LHCN-M2 (cell line): ENCODE measurements at places on chromosomes 12 and 14. TPM values are rescaled to one million over a fixed set of nuclear protein-coding genes. Genes with fewer than 3 reads are reported as not detected.
A peak's percentile ranks its signal among the peaks of the same experiment; 100 is the strongest.

- peak; percentile 91 for DNase-seq
Measured at GRCh38 chr12:64893961-64894360, 69.5 kb downstream of the TBC1D30 start.

GRCh38 chr14:65482757-65483438 is 70.4 kb downstream of the FUT8 start:
- no peak for DNase-seq

GRCh38 chr14:66600416-66600815 is 92.5 kb downstream of the GPHN start:
- DNase-seq = peak; percentile 14

GRCh38 chr14:23005451-23006187 is 4.3 kb downstream of the C14orf93 start:
- DNase-seq = peak; percentile 11

GRCh38 chr12:33596061-33596460 is 156.4 kb upstream of the SYT10 start:
- peak; percentile 15 for DNase-seq

DNA sequence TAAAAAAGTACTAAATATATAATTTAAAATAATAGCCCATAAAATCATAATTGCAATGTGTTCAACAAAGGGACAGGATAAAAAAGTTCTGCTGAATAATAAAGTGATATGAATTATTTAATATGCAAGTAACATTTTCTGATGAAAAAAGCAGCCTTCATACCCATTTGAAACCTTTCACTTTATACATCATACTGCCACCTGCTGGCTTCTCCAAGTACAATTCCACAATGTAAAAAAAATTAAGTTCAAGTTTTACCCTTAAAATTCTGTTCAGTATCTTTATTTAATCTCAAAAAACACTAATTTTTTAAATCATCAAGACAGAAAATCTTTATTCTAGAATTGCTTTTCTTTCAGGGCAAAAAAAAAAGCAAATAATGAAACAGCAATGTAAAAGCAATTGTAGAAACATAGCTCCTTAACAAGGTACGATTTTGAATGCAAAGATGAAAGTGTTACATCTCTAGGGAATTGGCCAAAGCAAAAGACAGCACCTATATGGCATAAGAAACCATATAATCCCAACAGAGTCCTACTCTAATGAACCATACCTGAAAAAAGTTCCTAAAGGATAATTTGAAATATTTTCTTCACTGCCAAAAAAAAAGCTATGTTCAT is 15.0 kb downstream of the MDM1 start:
- DNase-seq = peak; percentile 52

- DNase-seq = no peak
Measured at GRCh38 chr12:123937707-123938591, 34.7 kb downstream of the CCDC92 start.

DNA sequence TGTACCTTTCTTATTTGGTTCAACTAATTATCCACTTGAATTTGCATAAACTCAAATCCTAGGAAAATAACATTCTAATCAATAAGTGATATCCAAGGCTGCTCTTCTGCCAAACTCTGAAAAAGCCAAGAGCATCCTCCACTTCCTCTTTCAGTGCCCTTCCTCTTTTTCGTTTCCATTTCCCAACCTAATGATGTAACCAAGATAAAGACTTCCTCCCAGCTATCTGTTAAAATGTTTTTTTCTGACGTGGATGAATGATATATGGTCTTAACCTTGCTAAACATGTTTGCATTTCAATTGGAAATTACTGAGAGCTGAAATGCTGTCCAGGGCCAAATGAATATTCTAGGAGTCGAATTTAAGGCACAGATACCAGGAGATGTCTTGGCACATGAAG is 459.5 kb upstream of the PDE3A start:
- DNase-seq = no peak

DNA sequence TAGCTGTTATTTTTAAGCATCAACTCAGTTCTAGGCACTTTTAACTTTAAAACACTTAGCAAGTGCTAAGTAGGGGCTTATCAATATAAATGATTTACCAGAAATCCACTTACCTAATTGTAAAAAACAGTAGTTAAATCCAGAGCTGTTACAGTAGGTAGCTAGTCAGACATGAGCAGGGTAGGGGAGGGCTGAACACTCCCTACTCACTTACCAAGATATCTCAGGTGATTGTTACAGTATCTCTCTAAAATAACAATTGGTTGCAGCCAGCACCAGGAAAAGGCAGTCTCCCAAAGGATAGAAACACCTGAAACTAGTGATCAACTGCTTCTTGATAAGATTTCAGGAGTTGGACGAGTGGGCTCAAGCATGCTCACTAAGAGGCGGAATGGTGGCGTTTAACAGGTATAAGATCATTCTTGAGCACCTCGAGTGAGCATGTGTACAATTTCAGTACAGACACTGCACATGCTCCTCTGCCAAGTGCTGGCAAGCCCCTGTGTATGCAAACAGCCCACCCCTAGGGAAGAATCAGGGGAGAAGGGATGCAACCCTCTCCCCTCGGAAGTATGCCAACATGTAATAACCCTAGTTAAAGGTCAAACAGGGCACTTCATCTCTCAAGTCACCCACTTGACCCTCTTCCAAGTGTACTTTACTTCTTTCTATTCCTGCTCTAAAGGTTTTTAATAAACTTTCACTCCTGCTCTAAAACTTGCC is 1113.6 kb upstream of the SEL1L start:
- no peak for DNase-seq

DNA sequence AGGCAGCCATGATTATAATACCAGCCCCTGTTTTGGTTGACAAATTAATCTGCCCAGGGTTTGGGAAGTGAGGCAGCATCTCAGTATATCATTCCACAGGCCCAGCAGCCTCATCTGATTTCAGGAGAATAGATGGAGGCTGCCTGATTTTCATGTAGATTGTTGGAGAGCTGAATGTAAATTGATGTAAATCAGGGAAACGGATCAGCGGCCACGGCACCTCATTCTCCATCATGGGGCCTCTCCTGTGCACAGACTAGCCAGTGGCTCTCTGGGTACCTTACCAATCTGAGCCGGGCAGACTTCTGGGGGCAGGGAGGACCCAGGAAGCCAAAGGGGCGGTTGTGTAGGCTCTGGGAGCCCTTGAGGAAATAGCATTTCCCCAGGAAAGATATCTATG is 63.7 kb upstream of the GSC start:
- DNase-seq = no peak

GRCh38 chr12:39499296-39499695 is 56.4 kb upstream of the KIF21A start:
- no peak for DNase-seq

DNA sequence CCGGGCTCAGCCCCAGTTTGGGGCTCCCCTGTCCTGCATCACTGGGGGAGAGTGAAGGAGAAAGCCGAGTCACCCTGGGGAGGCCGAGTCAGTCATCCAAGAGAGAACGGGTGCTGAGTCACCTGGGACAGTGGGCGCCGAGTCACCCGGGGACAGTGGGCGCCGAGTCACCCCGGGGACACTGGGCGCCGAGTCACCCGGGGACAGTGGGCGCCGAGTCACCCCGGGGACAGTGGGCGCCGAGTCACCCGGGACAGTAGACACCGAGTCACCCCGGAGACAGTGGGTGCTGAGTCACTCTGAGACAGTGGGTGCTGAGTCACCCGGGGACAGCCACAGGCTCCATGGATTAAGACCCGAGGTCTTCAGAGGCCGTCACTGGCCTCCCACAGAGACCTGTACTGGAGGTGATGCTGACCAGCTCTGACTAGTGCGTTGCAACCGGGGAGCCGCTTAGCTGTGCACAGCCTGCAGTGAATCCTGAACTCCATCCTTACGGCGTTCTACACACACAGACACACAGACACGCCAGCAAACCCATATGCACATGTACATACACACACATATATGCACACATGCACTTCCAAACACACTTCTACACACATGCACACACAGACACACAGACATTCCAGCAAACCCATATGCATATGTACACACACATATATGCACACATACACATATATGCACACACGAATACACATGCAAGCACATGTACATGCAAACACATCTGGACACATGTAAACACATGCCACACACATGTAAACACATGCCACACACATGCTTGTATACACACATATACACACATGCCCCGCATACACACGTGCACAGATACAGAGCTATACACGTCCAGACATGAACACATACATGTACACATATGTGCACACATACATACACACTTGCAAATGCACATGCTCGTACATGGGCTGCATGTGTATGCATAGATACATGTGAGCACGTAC is 64.9 kb upstream of the GALNT9 start:
- peak; percentile 3 for DNase-seq

The VRTN gene
- total RNA-seq = not detected in 2 replicates

The CNTN1 gene
- not detected in 2 replicates for total RNA-seq

The TAS2R31 gene
- total RNA-seq = 1.4 and 1.5 TPM in 2 replicates

The IQSEC3 gene
- not detected in 2 replicates for total RNA-seq
